ENCODE measurements at places on chromosomes 5 and 9. TPM values are rescaled to one million over a fixed set of nuclear protein-coding genes. Genes with fewer than 3 reads are reported as not detected.
A peak's percentile ranks its signal among the peaks of the same experiment; 100 is the strongest.

Gene PFN3
- total RNA-seq = not detected

DNA sequence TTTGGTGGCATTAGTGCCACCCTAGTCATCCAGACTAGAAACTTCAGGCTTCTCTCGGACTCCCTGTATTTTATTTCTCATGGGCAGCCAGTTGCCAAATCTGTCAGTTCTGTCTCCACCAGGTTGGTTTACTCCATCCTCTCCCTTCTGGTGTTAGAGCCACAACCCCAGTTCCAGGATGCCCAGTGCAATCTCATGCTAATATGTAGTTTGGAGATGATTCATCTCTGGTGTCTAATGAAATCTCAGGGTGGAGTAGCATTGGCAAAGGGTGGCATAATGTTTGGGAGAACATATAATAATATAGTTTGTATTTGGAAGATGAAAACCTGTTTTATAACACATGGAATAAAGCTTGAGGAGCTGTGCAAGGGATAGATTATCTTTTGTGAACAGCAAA lies 30.2 kb downstream of the SLC46A2 start:
- no peak for DNase-seq

GRCh38 chr9:22211588-22212360 lies 202.7 kb upstream of the CDKN2B start:
- DNase-seq = no peak

DNA sequence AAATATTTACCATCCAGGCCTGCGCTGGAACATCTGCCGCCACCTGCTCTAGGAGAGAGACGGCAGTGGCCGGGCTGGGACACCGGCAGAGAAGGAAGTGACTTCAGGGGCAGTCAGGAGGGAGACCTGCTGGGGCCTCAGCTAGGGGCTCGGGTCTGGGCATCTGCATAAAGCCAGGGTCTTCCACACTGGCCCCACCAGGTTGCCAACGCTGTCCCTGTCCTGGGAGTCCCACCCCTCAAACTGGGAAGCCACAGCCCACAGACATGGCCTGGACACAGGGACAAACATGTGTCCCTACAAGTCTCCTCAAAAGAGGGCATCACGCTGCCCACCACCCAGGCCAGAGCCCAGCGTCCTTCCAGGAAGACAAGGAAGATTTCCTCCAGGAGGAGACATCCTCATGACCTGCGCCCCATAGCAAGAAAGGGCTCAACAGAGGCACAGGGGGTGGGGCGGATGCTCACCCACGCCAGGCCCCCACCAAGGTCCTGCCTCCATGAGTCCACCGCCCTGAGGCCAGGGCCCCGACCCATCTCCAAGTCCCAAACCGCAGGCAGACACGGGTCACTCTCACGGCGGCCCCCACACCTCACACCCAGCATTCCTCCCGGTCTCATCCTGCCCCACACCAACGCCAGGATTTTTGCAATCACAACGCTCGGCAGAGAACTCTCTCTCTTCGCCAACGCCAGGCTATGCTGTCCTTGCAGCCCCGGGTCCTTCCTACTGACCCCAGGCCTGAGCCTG lies 9.0 kb downstream of the VAV2 start:
- DNase-seq = peak; percentile 63

DNA sequence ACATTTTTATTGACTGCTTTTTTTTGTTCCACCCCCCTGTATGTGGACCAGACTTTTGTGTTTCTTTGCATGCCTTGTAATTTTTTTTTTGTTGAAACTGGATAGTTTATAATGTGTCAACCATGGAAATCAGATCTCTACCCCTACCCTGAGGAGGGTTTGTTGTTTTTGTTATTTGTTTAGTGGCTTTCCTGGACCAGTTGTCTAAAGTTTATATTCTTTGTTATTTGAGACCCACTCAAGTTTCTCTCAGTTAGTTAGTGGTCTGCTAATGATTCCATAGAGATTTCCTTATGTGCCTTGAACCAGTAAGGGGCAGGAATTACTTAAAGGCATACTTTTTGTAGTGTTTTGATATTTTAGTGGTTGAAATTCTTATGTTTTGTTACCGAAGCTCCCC lies 41.1 kb downstream of the GCNT1 start:
- DNase-seq = no peak

GRCh38 chr9:131276891-131277286 lies 579 bp upstream of the FAM78A start:
- DNase-seq = peak; percentile 83

Measured in H7 (cell line).